ENCODE measurements at places on chromosomes 13 and 19.

DNA sequence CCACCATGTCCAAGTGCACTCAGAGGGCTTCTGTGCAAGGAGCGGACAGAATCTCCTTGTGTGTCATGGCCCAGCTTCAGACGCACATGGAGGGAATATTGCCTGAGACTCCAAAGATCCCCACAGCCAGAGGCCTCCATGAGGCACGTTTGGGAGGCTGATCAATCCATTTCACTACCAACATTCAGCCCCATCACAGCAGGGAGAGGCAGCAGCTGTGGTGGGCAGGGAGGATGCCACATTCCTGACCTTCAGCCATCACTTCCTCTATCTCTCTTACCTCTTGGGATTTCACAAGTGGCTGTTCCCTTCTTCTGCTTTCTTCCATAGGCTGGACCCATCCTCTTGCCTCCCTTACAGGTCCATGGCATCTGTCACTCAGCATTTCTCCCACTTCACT, 82.4 kb upstream of the MBNL2 start:
- DNase-seq, result no peak

DNA sequence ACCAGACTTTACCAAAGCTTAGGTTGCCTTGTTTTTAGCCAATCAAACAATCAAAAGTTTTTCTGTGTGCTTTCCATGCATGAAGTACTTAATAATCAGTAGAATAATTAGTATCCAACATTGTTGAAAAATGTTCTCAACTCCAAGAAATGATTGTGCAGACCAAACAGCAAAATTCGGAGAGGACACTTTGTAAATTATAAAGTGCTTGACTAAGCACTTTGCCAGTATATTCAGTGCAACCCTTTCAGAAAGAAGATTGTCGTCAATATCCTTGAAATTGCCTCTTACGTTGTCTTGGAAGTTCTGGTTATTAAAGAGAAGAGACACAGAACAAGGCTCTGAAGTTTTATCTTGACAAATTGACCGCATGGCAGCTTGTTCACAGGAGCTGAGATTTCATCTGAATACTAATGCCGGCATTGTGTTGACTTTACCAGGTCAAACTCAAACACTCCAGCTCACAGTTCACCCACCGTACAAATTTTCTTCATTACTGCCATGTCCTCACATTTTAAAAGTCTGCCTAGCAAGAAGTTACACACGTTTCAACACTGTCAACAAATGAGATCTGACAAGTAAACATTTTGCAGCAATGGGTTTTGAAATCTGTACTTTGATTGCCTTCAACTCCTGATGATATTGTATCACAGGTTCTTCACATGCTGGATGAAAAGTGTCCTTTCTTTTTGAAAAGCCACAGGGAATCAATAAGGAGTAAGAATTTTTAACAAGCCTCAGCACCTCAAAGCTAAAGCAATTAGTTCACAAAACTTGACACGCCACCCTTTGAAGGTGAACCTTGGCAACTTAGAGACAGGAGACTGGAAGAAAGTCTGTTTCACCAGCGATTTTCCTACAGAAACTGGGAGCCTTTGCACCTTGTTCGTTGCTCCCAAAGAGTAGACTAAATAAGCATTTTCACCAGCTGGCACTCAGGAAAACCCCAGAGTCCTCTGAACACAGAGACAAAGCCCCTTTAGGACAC, 150.9 kb downstream of the RFC3 start:
- DNase-seq, result peak; percentile 96

GRCh38 chr13:45765464-45765863, 63.3 kb downstream of the CBY2 start:
- DNase-seq, result no peak

DNA sequence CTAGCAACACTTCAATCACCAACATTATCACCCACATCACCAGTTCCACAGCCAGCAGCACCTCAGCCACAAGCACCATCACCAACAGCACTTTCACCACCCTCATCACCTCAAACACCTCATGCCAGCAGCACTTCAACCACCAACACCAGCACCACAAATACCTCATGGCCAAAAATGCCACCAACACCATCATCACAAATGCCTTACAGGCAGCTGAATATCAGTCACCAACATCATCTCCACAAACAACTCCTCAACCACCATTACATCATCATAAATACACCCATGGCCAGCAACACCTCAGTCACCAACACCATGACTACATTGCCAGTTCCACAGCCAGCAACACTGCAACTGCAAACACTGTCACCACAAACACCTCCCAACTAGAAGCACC, 10.4 kb downstream of the FCER2 start:
- no peak for DNase-seq

DNA sequence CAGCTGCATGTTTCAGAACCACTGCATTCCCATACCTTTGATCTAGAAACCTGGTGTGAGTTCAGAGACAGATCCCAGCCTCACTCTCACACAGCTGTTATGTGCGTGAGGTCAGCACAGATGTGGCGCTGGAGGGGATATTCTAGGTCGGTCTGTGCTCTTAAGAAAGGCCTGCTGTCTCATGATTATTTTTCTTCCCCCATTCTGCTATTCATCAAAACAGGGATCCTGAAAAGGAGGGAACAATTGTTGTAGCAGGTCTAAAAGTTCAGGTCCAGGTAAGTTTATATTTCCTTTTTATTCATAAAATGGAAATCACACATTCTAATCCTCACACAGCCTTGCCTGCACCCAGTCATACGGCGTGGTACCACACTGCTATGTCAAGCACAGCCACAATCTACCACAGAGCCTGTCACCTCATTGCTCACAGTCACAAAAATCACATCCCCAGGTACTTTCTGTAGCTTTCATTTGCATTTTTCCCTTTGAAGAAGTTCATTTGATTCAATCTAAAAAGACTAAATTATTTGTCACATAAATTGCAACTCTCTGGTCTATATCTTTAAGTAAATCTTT, 867 bp downstream of the ZNF546 start:
- DNase-seq, result no peak

DNA sequence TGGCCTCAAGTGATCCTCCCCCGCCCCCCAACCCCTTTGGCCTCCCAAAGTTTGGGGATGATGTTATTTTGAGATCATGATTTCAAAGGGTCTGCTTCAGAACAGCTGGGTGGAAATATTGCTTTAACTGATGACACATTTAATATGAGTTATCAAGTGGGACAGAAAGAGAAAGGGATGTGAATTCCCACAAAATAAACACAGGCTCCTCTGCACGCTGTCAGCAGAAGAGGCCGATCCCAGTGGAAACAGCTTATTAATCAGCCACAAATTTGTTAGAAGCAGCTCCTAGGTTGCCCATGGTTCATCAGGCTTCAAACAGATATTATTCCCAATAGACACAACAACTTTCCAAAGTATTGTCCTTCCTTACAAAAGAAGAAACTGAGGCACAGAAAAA, 4.7 kb downstream of the DCLK1 start:
- no peak for DNase-seq

DNA sequence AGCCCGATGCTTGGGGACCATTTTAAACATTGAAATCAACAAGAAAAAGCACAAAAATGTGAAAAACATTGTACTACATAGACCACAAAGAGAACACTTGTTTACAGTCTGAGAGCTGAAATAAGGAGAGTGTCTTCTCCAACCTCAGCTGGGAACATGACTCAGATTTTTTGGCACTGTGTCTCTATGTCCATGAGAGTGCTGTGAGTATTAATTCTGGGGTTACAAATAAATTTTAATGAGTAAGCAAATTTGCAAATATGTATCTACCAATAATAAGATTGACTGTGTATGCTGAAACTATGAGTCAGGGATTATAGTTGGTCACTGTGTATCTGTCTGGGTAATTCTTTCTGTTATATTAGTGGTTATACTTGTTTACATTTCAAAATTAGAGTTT, 174.0 kb downstream of the DCT start:
- no peak for DNase-seq

- DNase-seq, result no peak
These were observed 15.3 kb downstream of the CAPN12 start for GRCh38 chr19:38728752-38729541.

DNA sequence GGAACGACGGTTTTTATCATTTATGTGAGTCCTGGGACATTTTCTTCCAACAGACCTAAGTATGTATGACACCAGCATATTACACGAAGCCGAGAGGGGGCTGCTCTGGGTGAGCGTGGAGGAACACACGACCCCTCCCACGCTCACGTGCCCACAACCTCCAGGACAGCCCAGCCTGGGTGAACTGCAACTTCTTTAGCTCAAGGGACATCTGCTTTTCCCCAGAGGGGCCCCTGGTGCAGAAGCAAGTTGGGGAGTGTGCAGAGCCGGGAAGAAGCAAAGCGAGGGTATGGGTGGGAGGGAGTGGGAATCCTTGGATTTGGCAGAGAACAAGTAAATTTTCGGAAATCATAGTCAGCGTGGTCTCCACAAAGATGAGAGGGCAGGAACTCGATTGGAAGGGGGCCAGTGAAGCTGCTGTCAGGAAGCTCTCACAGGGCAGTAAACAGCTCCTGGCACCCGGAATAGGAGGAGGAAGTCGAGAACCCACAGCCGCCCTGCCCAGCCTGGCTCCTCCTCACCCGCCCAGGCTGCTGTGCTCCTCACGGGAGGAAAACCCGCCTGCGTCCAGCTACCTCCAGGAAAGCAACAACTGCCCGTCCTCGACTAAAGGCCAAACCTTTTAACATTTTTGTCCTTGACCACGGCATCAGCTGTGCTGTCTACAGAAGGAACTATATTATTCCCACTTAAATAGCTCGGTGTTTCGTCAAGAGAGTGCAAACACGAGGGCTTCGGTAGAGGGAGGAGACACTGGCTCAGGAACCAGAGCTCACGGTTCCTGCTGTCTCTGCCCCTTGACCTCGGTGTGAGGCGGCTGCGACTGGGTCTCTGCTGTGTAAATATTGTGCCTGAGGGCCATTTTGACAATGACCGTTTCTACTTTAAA, 17.2 kb upstream of the CFAP97D2 start:
- DNase-seq, result peak; percentile 63

DNA sequence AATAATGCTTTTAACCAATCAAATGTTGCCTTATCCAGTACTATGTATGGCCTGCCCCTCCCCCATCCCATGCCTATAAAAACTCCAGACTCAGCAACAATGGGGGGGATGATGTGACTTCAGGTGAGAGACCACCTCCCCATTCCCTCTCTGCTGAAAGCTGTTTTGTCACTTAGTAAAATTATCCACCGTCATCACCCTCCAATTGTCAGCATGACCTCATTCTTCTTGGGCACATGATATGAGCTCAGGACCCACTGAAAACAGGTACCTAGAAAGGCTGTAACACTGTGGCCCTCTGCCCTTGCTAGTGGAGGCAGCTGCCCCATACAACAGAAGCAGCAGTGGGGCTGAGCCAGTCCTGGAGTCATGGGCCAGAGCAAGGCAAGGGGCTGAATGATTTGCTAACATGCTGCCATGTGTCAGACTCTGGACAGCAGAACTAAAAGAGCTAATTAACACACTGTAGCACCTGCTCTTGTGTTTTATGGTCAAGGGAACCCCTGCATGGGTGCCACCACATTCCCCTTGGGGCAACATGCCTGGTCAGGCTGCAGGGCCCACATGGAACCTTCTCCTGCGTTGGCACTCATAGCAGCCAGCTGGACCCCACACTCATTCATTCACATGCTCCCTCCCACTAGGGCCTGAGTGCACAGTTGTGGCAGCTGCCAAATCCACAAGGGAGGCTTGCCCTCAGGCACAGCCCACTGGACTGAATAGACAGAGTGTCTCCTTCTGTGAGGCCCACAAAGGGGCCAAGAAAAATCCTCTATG, 722.2 kb upstream of the PCDH20 start:
- DNase-seq, result no peak

DNA sequence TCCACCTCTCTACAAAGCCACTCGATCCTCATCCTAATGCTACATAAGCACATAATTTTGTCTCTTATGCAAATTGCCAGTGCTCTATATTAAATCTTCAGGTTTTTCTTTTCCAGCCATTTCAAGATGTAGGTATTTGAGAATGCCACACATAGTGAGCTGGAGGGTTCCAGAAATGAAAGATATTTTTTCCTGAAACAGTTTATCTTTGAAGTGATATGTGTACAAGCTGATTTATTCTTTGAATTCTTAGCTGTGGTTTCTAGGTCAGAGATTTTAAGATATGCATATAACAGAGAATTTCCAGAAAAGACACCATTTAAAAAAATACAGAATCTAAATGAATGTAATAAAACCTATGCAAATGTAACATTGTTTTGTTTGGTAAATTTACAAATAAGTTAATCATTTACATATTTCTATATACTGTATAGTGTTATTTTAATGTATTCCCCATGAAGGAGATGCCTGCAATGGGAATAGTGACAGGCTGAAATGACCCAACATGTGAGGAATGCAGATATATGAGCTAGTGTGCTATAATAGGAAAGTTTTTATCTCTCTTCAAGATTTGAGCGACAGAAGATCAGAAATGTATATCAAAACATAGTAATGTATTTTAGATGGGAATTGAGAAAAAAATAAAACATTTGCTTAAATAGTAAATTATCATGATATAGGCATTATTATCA, 570.2 kb downstream of the SLITRK1 start:
- no peak for DNase-seq

GRCh38 chr13:102141625-102142472, 260.0 kb downstream of the FGF14 start:
- peak; percentile 4 for DNase-seq

DNA sequence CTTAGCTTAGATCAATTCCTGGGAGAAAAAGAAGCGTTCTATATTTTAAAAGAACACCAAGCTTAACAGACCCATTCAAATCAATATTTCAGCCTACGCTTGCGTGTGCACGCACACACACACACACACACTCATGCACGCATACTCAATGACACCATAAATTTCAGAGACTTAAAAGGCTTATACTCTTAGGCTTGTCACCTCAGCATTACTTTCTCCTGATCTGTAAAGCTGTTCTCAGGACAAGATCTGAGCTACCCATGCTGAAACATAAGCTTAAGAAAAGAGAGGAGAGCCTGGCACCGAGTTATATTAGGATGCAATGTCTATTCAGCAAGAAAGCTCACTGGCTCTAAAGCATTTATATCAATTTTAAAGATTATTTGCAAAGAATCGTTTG, 368.5 kb downstream of the FGF14 start:
- no peak for DNase-seq

- no peak for DNase-seq
These were observed 11.3 kb downstream of the LSM4 start for GRCh38 chr19:18311502-18312091.

DNA sequence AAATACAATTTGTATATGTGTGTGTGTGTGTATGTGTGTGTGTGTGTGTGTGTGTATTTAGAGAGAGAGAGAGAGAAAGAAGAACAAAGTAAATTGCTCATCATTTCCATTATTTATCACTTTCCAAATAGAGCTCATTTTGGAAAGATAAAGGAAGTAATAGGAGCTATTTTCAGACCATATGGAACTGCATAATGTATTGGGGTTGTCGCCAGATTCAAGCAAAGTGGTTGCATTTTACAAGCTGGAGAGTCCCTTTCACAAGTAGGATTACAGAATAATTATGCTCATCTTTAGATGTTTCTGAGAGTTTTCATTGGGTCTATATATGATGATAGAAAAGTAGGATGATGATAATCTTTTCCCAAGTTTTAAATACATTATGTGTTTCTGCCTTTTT, 842.7 kb upstream of the SLC10A2 start:
- no peak for DNase-seq

- DNase-seq, result no peak
These were observed 261.6 kb downstream of the SLITRK6 start for GRCh38 chr13:85537601-85538000.

GRCh38 chr19:6925801-6926751, 38.7 kb downstream of the ADGRE1 start:
- DNase-seq, result no peak

- no peak for DNase-seq
These were observed 583 bp downstream of the FGF14 start for GRCh38 chr13:102401265-102401664.

Measured in HepG2 (cell line).